ENCODE measurements at places on chromosomes 6 and 20.

GRCh38 chr20:56929606-56930005 lies 300.5 kb downstream of the TFAP2C start:
- no peak for DNase-seq

DNA sequence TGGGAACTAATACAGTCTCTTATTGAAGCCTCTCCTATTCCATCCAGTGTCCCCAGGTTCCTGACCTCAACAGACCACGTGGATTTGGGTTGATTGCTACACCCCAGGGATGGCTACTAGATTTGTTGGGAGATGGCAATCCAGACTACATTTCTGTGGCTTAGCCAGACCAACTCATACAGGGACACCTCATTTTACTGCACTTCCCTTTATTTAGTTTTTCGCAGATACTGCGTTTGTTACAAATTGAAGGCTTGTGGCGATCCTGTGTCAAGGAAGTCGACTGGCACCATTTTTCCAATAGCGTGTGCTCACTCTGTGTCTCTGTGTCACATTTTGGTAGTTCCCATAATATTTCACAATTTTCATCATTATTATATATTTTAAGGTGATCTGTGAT lies 10.3 kb upstream of the MTRF1L start:
- no peak for DNase-seq

GRCh38 chr20:36917240-36917639 lies 34.3 kb downstream of the SAMHD1 start:
- DNase-seq = no peak

DNA sequence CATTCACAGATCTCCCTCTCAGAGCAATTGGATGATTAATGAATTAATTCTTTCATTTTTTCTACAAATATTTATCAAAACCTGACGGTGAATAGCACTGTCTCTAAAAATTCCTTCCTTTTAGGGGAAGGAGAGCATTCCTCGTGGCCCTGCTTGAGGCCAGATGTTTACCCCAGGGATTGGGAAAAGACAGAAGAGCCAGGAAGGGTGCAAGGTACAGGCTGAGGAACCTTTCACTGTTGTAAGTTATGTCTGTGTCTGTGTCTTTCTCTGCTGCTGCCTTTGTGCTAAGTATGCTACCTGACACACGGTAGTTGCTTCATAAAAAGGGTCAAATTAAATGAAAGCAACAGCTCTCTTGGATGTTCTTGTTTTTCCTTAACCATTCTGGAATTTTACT lies 27.4 kb upstream of the CCN2 start:
- DNase-seq = no peak

DNA sequence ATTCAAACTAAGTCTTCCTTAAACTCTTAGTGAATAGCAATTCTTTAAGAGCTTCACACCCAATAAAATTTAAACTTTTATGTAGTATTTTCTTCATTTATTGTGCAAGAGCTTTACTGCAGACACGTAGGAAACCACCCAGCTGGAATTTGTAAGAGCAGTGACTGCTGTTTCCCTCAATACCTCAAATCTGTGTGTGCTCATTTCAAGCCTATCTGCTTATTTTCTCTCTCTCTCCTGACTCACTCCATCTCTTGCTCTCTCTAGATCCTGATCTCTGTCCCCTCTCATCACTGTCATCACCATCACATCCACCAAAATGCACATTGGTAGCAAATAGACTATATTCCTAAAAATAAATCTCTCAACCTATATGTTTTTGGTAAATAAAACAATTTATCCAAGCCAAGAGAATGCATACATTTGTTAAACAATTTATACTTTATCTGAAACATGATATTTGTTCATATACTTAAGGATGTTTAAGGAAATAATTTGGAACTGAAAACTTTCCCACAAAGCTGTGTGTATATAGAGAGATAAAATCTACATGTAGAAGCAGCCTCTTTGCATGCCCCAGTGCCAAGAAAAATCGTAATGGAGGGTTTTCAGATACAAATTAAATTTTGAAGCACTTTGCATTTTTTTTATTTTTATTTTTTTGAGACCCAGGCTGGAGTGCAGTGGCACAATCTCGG lies 273.0 kb downstream of the TFAP2A start:
- no peak for DNase-seq

DNA sequence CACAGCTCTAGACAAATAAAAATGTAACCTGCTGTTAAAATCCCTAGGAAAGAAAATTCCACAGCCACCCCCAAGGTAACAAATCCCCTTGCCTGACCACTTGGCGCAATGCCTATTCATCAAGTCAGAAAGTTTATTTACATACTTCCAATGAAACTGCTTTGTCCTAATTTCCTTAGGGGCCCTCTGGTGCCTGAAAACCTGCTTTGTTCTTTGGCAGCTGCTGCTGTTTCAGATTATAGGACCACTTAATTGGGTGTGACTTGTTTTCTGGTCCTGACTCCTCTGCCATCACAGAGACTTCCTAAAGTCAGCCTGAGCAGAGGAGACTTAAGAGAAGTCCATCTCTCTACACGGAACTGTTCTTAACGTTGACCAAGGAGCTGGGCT lies 323.6 kb downstream of the UBE3D start:
- no peak for DNase-seq

DNA sequence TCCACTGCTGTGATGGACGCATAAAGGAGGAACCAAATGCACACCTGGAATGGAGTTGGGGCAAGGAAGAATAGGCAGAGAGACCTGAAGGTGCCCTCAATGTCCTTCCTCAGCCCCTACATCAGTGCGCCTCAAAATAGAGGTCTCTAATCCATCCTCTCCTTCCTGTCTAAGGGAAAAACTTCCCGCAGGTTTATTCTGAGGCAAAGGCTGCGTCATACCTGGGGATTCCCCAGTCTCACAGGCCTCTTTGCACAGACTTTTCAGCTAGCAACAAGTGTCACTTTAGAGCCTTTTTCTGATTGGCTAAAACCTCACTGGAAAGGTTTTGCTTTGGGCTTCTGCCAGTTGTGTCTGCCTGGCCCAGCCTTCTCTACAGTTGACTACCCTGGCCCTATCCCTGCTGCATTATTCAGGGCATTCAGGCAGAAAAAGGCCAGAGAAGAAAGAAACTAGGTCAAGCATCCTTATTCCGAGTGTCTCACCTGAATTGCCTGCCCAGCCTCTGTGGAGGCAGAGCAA lies 1.8 kb upstream of the HLA-DQB1 start:
- peak; percentile 91 for DNase-seq

DNA sequence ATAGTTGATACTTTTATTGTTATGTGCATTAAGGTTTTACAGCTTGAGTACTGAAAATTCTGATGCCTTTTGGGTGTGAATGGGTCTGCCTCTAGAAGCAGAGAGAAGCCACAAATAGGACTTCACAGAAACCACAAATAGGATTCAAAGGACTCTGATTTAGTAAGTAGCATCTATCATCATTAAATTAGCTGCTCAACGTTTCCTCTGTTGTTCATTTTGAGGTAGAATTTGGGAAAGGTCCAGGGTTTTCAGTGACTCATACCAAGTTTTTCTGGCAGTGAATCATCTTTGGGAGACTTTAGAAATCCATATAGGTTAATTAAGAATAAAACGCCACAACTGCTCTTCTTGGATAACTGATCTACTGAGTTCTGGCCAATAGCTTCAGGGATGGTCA lies 105.1 kb downstream of the PHF3 start:
- DNase-seq = no peak

GRCh38 chr6:140940251-140940925 lies 1192.3 kb upstream of the GJE1 start:
- DNase-seq = no peak

- DNase-seq = no peak
Observed at GRCh38 chr6:48641544-48641943, 530.5 kb upstream of the PTCHD4 start.

GRCh38 chr6:42340511-42340910 lies 111.2 kb downstream of the TRERF1 start:
- DNase-seq = no peak

DNA sequence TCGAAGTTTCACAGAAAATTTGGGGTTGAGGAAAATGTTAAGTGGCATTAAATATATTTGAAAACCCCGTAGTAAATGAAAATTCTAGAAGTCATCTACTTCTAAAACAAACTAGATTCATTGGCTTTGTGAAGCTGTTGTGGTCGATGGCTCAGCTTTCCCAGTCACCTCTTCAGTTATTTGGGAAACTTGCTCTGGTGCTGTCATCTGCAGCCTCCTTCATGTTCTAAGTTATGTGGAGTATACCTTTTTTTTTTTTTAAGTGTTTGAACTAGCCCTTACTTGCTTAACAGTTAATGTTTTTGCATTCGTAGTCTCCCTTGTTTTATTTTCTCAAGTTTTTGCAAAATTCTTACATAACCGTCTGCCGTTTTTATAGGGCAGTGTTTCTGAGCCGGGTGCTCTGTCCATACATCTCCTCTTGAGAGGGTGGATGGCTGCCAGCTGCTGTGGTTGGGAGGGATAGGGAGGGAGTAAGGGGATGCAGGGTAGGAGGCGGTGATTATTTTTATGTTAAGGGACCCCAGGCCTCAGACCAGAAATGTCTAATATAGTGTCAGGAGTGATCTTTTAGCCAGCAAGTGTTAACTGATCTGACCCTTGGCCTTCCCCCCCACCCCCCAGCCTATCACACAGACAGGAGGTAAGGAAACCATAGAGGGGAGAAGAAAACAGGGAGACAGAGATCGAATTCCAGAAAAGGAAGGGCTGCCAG lies 7.1 kb downstream of the RREB1 start:
- no peak for DNase-seq

DNA sequence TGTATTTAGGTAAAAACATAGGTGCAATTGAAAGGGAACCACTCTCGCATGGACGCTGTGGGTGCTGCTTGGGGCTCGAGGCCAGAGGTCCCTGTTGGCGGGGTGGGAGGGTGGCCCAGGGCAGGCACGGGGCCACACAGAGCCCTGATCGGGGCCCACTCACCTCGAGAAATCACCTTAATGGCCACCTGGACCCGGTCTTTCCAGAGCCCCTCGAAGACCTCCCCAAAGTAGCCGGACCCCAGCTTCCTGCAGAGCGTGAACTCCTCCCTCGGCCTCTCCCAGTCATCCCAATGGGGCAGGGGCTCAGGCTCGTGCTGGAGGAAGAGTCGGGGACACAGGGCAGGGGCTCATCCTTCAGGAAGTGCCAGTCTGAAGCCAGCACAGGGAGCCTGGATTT lies 3.8 kb downstream of the PTK6 start:
- no peak for DNase-seq

DNA sequence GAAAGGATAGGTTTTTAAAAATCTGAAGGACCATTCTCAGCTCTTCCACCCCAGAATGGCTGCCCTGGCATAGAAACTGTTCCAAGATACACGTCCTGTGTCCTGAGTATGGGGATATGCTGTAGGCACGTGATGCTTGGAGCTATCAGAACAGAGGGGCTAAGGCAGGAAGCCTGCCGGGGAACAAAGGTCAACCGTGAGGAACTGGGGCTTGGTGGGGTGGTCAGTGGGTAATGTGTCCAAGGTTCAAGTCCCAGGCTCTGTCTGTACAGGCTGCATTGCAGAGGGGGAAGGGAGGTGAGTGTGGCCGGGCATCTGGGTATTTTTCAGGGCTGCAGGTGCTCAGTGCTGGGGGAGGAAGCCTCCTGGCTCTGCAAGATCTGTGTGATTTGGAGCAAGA lies 479.6 kb upstream of the CHD6 start:
- no peak for DNase-seq

DNA sequence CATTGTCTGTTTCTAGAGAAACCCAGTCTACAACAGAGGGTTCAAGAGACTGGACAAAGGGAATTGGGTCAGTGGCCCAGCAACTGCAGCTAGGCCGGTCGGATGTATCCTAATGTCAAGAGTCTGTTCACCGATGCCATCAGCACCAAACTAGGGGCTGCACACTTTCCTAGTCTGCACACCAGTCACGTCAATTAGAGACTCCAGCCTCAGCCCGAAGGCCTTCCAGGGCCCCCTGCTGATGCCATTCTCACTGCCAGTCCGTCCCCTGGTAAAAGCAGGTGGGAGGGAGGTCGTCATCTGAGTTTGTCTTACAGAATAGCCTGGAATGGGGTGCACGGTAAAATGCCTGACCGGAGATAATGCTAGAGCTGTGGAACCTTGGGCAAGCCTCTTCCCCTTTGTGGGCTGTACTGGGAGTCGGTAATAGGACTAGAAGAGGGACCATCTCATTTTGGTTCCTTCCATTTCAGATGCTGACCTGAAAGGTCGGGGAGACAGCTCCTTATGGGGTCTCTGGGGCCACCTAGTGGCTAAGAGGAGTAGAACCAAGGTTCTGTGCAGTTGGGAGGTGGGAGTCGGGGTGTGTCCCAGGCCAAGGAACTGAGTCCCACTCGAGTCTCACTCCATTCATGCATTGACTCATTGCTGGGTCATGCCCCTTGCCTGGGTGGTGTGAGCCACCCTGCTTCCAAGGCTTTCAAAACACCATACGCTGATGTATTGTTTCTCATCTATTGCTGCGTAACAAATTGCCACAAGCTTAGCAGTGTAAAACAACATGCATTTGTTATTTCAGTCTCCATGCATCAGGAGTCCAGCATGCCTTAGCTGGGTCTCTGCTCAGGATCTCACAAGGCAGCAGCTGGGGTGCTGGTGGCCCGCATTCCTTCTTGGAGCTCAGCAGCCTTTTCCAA lies 5.1 kb downstream of the SOX12 start:
- peak; percentile 77 for DNase-seq

DNA sequence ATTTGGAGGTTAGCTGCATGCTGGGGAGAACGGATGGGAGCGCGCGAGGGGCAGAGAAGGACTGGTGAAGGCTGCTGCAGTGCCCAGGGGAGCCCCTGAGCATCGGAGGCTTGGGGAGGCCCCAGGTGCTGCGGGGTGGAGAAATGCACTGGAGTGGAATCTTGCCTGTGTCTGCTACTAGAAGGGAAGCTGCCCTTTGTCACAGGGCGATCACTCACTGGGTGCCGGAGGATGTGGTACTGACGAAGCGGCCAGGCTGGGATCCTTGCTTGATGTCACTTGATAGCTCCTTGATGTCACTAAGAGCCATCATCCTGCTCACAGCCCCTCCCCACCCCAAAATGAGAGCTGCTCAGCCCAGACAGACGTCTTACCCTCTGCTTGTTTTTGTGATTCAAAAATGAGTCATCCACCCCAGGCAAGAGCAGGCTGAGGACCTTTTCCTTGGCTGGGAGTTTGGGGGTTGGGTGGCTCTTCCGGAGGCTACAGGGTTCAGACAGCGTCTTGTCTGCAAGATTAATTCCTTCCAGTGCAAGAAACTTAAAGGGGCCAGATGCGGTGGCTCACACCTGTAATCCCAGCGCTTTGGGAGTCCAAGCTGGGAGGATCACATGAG lies 62.6 kb upstream of the PMEPA1 start:
- no peak for DNase-seq

- DNase-seq = no peak
Observed at GRCh38 chr6:31763619-31763940, 1.1 kb downstream of the SAPCD1 start.

- no peak for DNase-seq
Observed at GRCh38 chr6:113219783-113220182, 637.4 kb upstream of the MARCKS start.

GRCh38 chr6:148509119-148509799 lies 166.6 kb downstream of the SASH1 start:
- no peak for DNase-seq

GRCh38 chr20:35360033-35360432 lies 51.7 kb downstream of the UQCC1 start:
- no peak for DNase-seq

- DNase-seq = no peak
Observed at GRCh38 chr6:79878142-79878748, 69.1 kb downstream of the ELOVL4 start.

- no peak for DNase-seq
Observed at GRCh38 chr6:109186012-109186411, 90.7 kb downstream of the CEP57L1 start.

- DNase-seq = no peak
Observed at GRCh38 chr6:170420791-170421776, 114.5 kb downstream of the FAM120B start.

Measured in CD4-positive, alpha-beta T cell treated with Interleukin-12 subunit alpha and Interleukin-12 subunit beta, for 1 hour (primary cell).